ENCODE measurements at places on chromosomes 3 and 15.

- no peak for DNase-seq
Observed at GRCh38 chr3:50296721-50297383, 2.4 kb downstream of the HYAL3 start.

DNA sequence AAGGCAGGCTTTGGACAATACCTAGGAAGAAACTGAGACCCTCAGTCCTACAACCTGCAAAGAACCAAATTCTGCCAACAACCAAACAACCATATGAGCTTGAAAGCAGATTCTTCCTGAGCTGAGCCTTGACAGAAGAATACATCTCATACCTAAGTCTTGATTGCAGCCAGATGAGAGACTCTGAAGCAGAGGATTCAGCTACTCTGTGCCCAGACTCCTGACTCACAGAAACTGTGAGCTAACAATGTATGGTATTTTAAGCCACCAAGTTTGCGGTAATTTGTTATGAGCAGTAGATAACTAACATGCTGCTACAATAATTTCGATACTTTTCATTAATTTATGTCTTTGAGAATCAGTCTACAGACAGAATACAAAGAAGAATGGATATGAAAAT is 325.1 kb upstream of the CBLB start:
- DNase-seq: no peak

DNA sequence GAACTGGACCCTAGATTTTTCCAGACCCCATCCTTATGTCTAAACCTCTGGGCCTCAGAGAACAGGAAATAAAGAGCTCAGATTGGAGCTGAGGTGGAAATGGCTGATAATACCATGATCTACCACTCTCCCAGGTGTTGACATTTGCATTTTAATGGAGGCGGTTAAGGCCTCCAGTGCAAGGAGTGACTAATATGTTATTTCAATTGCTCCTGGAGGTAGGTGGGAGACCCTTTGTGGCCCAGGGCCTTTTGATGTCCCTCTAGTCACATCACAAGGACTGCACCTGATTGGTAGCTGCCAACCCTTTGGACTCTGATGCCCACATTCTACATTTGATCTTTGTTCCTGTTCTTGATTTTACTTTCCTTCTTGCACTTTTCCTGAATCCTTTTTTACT is 9.0 kb upstream of the ADCY5 start:
- DNase-seq: no peak

GRCh38 chr3:196016059-196016458 is 65.8 kb downstream of the TFRC start:
- DNase-seq: no peak

DNA sequence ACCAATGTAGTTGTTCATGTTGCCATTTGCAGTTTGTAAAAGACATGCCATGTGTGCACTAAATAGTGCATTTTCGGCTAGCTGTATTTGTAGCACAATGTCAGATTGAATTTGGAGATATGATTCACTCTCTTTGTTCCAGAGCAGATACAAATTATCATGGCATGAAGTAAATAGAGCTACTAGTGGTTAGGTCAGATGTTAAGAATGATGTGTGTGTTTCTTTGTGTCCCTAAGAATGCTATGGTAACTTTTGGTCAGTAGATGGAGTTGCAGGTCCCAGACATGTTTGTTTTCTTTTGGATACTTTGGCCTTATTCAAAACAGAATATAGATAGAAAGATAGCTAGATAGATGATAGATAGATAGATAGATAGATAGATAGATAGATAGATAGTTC is 595.8 kb downstream of the NLGN1 start:
- DNase-seq: no peak

DNA sequence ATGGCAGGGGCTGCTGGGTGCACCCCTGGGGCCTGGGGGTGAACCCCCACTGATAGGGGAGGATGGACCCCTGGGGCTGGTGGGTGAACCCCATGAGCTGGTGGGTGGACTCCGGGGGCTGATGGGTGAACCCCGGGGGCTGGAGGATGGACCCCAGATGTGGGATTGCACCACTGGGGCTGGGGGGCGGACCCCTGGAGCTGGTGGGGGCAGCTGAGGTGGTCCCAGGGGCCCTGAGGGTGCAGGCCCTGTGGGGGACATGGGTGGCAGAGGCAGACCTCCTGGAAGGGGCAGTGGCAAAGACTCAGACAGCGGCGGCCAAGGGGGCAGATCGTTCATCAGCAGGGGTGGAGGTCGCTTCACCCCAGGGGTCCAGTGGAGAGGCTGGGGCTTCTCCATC is 17.4 kb upstream of the TXNRD3 start:
- DNase-seq: no peak

- no peak for DNase-seq
Observed at GRCh38 chr3:115670911-115671310, 47.6 kb downstream of the GAP43 start.

DNA sequence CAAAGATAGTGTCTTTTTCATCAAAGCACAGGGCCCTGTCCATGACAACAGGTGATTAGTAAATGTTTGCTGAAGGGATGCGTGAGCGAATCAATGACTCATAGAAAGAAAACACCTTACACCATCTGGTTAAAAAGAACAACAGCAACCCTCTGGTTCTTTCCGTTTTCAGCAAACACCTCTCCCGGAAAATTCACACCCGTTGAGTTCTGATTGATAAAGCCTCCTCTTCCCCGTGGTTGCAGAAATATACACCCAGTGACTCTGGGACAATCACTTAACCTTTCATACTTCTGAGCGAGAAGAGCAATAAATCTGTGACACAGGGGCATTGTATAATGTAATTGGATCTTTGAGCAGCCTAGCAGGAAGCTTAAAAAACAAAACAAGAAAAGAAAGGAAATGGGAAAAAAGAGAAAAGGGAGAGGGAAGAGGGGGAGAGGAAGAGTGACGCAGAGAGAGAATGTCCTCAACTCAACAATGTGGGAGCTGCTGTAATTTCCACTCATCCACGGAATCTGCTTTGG is 37.6 kb downstream of the ADAMTS9 start:
- no peak for DNase-seq

DNA sequence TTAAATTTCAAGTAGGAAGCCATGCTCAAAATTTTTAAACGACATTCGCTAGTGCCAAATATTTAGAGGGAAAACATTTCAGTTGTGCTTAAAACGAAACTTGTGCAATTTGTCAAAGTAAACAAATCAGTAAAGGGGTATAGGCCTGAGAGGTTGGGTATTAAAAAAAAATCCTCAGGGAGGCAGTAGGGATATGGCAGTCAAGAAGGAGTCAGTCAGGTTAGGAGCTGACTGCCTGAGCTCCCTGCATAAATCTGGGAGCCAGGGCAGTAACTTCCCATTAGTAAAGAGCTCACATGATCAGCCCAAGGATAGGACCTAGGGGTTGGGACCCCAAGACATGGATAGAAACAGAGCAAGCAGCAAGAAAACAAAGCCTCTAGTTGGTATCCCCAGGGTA is 120.7 kb upstream of the STAC start:
- no peak for DNase-seq

DNA sequence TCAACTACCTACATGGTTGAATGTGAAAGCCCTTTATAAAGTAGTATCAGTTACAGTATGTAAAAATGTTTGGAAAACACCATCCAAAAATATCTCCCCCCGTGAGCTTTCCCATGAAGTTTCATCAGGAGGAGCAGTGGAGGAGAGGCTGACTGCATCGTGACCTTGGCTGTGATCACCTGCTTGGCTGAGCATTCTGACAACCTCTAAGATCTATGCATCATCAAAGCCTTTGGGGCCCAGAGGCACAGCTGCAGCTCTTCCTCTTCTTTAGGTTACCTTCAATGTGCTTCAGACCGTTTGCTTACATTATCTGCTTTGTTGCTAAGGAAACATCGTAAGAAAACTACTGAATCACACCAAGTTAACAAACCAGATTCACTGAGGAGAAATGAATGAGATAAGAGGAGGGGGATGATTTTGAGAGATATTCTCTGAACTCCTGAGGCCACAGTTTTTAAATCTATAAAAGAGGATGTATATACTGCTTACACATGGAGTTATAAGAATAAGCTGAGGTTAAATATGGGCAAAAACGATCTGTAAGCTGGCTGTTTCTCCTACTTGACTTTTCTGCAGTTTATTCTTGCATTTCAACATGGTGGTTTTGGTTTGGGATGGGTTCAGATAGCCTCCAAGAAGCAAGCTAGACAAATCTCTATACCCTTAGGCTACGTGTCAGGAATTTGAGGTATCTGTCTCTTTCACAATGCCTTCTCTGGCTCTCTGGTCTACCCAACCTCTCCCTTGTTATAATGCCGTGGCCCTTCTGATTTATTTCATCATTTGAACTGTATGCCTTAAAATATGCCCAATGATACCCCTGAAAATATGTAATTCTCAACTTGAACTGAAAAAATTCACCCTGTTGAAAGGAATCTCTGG is 4.0 kb downstream of the GCSAM start:
- DNase-seq: no peak

DNA sequence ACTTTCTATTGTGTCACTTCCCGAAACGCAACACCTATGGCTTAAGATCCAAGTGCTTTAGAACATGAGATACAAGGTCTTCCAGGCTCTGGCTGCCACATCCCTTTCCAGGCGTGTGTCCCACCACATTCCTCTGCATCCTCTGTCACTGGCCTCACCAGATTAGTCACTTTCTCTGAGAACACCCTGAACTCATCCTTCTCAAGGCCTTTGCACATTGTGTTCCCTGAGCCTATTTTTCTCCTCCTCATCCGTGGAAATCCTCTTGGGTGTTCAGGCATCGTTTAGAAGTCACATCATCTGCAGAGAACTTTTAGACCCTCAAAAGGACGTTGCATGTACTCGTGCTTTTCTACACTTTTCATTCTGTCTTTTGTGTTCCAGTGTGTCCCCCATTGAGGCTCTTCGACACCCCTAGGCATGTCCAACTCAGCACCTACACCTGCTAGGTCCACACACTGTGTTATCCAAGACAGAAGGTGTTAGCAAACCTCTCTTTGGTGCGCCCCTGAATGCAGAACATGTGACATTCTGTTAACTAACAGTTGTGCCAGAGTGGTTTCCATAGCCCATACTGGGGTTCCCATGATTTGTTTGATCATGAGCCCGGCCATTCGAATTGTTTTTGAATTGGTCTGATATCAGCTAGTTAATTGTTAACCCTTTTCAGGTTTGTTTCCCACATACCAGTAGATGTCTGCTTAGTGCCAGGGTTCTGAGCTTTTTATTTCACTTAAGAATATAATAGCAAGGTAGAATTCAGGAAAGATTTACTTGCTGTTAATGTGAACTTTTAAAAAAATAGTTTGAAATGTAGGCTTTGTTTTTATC is 67.2 kb downstream of the LPP start:
- DNase-seq: no peak

- no peak for DNase-seq
Observed at GRCh38 chr15:78006567-78007205, 70.8 kb downstream of the TBC1D2B start.

- DNase-seq: no peak
Observed at GRCh38 chr3:150080058-150080730, 109.5 kb upstream of the PFN2 start.

GRCh38 chr15:38991701-38992100 is 427.1 kb upstream of the RASGRP1 start:
- no peak for DNase-seq

GRCh38 chr3:120824613-120825012 is 82.1 kb downstream of the GTF2E1 start:
- DNase-seq: no peak

GRCh38 chr3:50536471-50537180 is 30.9 kb downstream of the C3orf18 start:
- DNase-seq: no peak

GRCh38 chr3:172467170-172467824 is 19.0 kb upstream of the GHSR start:
- DNase-seq: no peak

- no peak for DNase-seq
Observed at GRCh38 chr3:50003824-50004223, 63.9 kb downstream of the RBM6 start.

GRCh38 chr15:82630033-82630432 is 17.1 kb downstream of the CPEB1 start:
- DNase-seq: no peak

GRCh38 chr3:142152384-142152783 is 3.0 kb upstream of the TFDP2 start:
- DNase-seq: no peak

- no peak for DNase-seq
Observed at GRCh38 chr3:192570821-192571791, 156.2 kb downstream of the FGF12 start.

- DNase-seq: no peak
Observed at GRCh38 chr3:52396907-52397591, 47.9 kb downstream of the SEMA3G start.

GRCh38 chr3:11631820-11632219 is 11.9 kb downstream of the VGLL4 start:
- no peak for DNase-seq

DNA sequence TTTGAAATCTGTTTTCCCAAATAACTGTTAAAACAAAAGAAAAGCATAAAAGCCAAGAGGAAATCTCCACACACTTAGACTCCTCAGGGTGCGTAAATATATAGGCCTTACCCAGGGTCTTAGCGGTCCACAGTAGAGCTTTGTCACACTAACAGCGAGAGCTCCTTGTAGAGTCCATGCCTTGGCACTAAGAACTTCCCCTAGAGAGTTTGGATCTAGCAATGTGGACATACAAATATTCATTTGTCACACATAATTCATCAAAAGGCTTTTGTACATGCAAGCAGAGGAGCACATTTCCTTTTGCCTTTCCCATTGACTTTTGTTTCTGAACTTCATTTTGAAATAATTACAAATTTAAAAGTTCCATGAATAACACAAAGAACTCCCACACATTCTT is 11.0 kb upstream of the SLMAP start:
- DNase-seq: no peak

- no peak for DNase-seq
Observed at GRCh38 chr3:125024817-125025216, 31.0 kb downstream of the HEG1 start.

GRCh38 chr3:59762941-59763340 is 713.1 kb upstream of the CFAP20DC start:
- DNase-seq: no peak

GRCh38 chr3:113125951-113126350 is 85.4 kb upstream of the BOC start:
- DNase-seq: no peak

- DNase-seq: no peak
Observed at GRCh38 chr3:194054540-194054939, 81.4 kb upstream of the HES1 start.

DNA sequence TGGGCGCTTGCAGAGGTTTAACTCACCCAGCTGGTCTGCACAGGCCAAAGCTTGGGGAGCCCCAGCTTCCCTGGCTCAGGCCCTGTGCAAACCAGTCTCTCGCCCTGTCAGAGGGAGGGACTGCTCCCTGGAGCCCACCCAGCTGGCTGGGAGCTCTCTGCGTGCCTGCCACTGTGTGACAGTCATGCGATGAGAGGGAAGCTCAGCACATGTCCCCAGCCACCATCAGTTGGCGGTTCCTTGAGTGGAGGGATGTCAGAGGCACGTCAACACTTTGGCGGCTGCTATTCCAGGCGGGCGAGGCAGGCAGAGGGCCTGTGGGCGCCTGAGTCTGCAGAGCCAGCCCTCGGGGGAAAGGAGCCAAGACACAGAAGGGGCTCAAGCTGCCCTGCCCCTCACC is 324.6 kb downstream of the UACA start:
- DNase-seq: no peak

GRCh38 chr3:10182950-10183349 is 18.2 kb downstream of the IRAK2 start:
- DNase-seq: no peak

All from activated CD4-positive, alpha-beta T cell treated with anti-CD3 and anti-CD28 coated beads for 24 hours (primary cell).